Activated CD8-positive, alpha-beta memory T cell treated with anti-CD3 and anti-CD28 coated beads, Interleukin-2, amount 50 U/mL, for 4 hours (primary cell): ENCODE measurements at places on chromosomes 4 and X.

GRCh38 chr4:98385831-98386230 lies 124.6 kb downstream of the RAP1GDS1 start:
- no peak for DNase-seq

DNA sequence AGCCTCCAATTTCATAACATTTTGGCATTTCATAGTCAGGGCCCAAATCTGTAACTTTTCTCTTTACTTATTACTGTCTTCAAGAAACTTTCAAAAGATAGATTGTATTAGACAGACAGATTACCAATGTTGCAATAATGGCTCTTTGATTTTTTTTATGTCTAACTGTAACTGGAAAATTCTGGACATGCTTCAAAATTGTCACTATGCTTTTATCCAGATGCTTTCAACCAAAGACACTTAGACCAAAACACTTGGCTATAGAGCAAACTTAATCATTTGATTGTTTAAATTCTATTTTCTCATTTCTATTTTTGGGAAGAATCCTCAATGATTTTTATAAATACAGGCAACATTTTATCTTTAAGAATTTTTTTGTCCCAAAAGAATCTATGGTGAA lies 10.4 kb downstream of the ZXDA start:
- DNase-seq = no peak

DNA sequence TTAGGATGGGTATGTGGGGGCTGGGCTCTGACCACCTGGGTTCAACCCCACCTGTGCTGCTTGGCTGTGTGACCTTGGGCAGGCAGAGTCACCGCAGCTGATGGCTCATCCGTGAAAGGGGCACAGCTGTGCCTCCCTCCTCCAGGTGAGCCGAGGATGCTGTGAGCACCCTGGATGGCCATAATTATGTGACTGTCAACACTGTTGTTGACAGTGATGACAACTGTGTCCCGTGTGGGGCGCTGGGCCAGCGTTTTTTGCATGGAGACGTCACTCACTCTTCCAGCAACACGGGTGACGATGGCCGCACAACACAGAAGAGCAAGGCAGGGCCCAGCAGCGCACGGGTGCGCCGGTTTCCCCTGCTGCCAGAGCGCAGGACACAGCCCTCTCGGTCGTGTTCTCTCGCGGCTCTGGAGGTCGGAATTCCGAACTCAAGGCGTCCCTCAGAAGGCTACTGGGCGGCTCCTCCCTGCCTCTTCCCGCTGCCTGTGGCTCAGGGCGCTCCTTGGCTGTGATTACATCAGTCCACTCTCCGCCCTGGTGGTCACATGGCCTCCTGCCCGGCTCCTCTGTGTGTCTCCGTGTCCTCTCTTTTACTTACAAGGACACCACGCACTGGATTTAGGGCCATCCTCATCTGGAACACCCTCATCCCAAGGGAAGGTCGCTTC lies 1.3 kb downstream of the SH3TC1 start:
- DNase-seq = no peak

- DNase-seq = no peak
Observed at GRCh38 chr4:78460368-78460767, 91.2 kb upstream of the ANXA3 start.

GRCh38 chr4:86141161-86141560 lies 218.7 kb downstream of the MAPK10 start:
- no peak for DNase-seq

DNA sequence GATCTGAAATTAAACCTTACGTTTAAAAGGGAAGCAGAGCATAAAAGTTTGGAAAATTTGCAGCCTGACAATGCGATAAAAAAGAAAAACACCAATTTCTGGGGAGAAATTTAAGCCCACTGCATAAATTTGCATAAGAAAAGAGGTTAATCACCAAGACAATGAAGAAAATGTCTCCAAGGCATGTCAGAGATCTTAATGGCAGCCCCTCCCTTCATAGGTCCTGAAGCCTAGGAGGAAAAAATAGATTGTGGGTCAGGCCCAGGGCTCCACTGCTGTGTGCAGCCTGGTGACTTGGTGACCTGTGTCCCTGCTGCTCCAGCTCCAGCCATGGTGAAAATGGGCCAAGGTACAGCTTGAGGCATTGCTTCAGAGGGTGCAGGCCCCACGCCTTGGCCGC lies 264.0 kb upstream of the CT83 start:
- DNase-seq = no peak

DNA sequence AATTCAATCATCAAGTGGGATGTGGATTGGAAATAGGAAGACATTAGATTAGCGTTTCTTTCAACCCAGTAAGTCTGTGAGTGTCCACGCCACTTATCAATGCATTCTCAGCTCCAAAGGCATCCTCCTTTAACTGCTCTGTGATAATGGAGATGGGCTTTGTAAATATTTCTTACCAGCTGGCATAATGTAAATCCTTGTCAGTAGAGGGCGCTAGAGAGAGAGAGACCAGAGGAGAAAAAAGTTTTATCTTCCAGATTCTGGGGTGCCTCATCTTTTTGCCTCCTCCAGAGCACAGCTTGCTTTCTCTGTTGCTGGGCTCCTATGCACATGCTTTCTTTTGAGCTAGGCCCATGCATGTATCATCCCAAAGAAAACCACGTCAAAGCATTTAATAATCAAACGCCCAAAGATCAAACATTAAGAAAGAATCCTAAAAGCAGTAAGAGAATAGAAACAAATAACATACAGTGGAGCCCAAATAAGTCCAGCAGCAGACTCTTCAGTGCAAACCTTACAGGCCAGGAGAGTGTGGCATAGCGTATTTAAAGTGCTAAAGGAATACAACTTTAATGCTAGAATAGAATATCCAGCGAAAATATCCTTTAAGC lies 9.6 kb upstream of the MTMR1 start:
- DNase-seq = no peak

DNA sequence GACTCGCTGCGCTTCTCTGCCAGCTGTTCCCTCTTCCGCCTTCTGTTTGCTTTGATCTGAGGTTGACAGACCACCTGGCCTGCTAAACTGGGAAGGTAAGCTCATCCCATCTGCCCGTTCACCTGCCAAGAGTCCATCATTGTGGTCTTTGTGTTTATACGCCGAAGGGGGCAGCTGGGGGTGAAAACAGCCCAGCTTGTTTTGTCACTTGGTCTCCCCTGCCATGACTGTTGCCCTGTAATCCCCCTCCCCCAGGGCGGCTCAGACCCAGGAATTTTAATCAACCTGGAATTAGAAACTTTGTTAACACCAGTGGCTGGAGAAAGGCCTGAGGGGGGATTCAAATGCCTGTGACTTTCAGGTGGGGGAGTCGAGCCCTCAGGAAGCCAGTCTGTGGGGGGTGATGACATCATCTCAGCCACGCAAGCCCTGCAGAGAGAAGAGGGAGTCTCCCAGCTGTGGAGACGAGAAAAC lies 333.3 kb downstream of the BCOR start:
- no peak for DNase-seq

DNA sequence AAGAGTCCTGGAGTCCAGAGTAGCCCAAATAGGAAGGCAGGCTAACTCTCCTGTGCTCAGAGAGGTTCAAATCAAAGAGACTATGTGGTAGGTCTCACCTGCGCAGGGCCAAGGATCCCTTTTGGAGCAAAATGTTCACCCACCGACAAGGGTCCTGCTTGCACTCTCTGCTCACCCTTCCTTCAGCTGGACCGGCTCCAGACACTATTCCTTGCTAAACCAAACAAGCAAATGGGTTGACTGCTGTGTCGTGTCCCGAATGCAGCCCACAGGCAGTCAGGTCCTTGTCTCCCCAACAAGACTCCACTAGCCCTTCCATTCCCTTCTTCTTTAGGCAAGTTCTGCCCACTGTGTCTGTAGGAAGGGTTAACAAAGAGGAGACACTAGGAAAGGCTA lies 760 bp downstream of the TRMT2B start:
- no peak for DNase-seq

DNA sequence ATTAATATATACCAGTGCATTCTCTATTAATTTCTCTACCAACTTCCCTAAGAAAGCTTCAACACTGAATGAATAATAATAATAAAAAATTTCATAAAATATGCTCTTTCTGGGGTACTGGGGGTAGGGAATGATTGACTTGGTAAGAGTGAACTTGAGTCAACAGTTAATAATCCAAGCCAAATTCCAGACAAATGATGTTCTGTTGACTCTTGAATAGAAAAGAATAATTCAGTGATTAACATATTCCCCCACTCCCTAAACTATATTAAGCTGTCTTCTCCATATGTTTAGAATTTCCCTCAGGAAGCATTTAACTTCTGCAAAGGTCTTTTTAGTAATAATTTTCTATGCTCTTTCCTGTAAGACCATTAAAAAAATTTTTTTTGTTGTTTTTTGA lies 12.3 kb downstream of the PGRMC2 start:
- no peak for DNase-seq

GRCh38 chr4:6264225-6264540 lies 5.5 kb upstream of the WFS1 start:
- no peak for DNase-seq

- DNase-seq = no peak
Observed at GRCh38 chr4:142516686-142517526, 329.2 kb downstream of the INPP4B start.

DNA sequence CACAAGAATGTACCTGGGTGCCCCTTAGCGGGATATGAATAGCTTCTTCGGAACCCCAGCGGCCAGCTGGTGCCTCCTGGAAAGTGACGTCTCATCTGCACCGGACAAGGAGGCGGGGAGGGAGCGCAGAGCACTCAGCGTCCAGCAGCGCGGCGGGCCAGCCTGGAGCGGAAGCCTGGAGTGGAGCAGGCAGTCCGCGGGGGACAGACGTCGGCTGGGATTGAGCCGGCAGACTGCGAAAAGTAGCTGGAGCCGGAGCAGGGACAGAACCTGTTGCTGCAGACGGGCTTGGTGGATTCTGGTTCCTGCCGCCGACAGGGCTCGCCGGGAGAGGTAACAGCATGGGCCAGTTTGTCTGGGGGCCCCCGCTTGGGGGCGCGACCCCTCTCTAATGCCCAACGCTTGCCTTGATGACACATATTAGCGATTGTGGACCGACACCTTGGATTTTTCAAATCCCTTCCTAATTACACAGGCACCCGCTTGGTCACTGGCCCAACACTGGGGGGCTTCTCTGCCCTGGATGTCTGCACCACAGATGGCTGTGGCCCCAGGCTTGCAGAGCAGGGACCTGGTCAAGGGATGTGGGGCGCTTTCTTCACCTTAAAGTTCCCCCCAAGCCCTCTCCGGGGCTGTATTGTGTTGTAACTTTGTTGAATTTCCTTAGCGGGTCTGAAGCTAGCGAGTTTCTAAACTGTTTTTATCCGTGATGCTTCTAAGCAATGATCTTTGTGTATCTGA lies at the start of gene NPFFR2:
Gene NPFFR2 (plus strand): TSS at position 133 of the 741 bp plus-strand sequence. CDS start 96,592 bp downstream, outside the sequence.
- no peak for DNase-seq

GRCh38 chr4:68655764-68656444 lies 14.5 kb downstream of the UGT2B15 start:
- DNase-seq = no peak

DNA sequence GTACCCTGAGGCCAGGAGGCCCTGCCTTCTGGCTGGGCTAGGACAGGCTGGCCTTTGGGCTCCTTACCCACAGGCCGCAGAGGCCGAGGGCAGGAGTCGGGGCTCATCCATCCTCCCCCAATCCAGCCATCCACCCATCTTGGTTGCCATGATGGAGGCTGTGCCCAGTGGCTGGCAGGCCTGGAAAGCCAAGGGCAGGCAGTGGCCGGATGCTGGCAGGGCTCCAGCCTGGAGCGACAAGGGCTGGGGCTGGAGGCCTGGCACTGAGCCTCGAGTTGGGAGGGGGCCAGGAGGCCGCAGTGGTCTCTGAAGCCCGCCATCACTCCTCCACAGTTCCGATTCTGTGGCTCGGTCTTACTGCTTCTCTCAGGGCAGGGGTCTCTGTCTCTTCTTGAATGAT lies 8.6 kb upstream of the BGN start:
- DNase-seq = no peak

GRCh38 chr4:94284889-94285288 lies 57.7 kb downstream of the HPGDS start:
- no peak for DNase-seq

GRCh38 chr4:15913631-15913970 lies 24.9 kb downstream of the FGFBP1 start:
- no peak for DNase-seq

DNA sequence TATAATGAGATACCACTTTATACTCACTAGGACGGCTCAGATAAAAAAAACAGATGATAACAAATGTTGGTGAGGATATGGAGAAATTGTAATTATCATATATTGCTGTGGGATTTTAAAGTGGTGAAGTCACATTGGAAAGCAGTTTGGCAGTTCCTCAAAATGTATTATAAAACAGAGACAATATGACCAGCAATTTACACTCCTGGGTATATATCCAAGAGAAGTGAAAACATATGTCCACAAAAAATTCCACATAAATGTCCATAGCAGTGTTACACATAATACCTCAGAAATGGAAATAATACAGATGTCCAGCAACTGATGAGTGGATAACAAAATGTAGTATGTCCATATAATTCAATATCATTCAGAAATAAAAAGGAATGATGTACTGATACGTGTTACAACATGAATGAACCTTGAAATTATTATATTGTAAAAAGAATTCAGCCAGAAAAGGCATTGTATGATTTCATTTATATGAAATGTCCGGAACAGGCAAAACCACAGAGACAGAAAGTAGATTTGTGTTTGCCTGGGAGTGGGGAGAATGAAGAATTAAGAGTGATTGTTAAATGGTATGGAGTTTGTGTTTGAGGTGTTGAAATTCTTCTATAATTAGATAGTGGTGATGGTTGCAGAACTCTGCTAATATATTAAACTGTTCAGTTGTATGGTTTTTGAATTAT lies 220.9 kb downstream of the SLC7A11 start:
- DNase-seq = no peak

- no peak for DNase-seq
Observed at GRCh38 chr4:28948501-28948900, 1771.7 kb upstream of the PCDH7 start.

GRCh38 chr4:185209031-185209851 lies at the start of gene SNX25:
SNX25 (plus strand) TSS chr4:185209598; CDS start chr4:185209827, 229 bp downstream.
- DNase-seq = peak; percentile 92

- no peak for DNase-seq
Observed at GRCh38 chr4:97593248-97593647, 550.0 kb downstream of the STPG2 start.

GRCh38 chr4:43379016-43379415 lies 486.5 kb downstream of the GRXCR1 start:
- no peak for DNase-seq

- no peak for DNase-seq
Observed at GRCh38 chrX:119981286-119982070, 37.9 kb upstream of the NKAP start.

DNA sequence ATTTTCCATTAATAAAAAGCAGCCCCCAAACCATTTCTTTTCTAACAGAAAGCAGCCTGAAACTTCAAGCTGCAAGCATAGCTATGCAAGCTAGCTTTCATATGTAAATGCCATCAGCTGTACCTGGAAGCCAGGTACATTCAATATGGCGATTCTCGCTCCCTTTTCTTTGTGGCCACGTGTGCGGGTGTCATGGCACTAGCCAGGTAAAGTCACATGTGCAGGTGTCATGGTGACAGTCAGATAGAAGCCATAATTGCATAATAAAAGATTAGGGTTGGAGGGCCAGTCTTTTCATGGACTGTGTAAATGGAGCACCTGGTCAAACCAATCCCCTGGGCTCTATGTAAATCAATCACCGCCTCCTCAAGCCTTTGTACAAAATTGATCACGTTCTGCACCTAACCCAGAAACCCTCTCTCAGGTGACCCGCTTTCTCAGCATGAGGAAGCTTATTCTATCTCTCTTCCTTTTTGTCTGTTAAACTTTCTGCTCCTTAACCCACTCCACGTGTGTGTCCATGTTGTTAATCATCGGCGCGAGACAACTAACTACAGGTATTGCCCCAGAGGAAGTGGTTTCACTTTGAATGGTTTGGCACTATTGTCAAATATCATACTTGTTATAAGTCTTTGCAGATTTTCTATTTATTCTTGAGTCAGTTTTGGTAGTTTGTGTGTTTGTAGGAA lies 18.0 kb upstream of the RHOXF2 start:
- DNase-seq = no peak
